ENCODE measurements at places on chromosomes 5 and 9. TPM values are rescaled to one million over a fixed set of nuclear protein-coding genes. Genes with fewer than 3 reads are reported as not detected.

DNA sequence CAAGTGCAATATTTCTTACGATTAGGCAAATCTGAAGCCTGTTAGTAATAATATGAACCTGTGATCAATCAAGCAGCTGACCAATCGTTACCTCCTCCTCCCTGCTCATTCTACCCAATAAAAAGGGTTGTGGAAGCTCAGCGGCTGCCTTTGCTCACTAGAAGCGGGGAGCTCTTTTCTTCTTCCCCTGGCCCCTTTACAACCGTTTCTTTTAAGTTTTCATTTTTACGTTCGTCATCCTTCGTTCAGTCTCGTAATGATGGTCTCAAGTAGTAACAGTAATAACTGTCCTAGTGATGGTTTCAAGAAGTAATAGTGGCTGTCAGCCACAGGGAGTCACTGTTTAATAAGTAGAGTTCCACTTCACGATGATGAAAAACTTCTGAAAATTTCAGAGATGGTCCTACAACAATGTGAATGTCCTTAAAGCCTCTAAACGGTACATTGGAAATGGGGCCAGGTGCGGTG is 6.2 kb downstream of the UGT3A2 start:
- no peak for DNase-seq

- DNase-seq, result no peak
Observed at GRCh38 chr5:169667896-169668674, 31.0 kb downstream of the DOCK2 start.

DNA sequence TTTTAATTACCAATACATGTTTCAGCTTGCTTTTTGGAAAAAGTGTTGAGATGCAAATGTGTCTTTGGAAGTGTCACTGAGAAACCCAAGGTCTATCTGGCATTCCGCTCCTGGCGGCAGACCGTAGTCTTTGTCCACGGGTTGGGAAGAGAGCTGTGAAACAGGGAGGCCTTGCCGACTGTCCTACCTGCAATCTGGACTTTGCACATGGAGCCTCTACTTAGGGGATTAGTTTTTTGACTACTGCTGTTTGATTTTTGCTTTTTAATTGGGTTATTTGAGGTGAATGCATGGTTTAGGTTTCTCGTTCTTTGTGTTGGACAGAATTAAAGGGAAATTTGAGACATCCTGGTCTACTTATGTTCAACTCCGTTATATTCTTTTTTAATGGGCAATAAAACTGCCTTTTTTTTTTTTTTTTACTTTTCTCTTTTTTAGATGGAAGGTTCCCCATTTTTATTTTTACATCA is 25.7 kb downstream of the TRIO start:
- no peak for DNase-seq

DNA sequence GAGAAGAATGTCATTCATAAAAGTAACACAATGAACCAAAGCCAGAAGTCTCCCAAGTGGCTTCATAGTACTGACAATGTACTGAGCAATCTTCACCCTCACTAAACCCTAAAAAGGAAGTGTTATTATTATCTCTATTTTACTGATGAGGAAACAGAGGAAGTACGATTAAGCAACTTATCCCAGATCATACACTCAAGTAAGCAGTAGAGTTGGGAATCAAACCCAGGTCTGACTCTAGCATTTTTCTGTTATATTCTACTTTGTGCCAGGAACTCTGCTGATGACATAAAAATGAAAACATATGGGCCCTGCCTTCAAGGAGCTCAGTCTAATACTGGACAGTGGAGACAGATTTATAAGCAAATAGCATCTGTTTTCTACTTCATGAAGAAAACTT is 109.2 kb downstream of the RAPGEF6 start:
- no peak for DNase-seq

DNA sequence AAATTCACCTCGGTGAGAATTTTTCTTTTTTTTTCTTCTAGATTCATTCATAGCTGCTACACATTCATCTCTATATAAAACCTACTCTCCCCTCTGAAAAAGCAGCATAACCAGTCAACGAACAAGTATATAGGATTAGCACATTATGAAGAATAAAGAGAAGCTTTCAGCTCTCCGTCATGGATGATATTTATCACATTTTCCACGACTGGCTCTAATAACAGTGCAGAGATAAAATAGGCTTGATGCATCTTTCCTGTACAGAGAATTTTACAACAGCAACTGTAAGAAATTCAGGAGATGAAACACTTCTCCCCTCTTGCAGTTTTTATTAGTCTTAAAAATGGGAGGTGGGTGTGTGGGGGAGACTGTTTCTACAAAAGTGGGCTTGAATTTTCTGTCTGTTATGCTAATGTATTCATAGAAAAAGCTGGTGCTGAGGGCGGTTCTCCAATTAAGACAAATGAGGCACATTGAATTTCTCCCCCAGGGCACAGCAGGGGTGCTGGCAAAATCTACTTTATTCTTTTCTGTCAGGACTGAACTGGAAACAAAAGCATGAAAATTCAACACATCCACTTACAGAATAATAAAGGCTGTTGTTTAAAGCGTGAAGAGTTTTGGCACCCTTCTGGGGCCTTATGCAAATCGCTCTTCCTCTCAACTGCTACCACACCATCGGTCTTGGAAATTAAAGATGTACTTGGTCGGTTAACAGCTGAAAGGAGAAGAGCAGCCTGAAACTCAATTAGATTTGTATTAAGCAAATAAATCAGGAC is 233.9 kb upstream of the ZNF608 start:
- no peak for DNase-seq

DNA sequence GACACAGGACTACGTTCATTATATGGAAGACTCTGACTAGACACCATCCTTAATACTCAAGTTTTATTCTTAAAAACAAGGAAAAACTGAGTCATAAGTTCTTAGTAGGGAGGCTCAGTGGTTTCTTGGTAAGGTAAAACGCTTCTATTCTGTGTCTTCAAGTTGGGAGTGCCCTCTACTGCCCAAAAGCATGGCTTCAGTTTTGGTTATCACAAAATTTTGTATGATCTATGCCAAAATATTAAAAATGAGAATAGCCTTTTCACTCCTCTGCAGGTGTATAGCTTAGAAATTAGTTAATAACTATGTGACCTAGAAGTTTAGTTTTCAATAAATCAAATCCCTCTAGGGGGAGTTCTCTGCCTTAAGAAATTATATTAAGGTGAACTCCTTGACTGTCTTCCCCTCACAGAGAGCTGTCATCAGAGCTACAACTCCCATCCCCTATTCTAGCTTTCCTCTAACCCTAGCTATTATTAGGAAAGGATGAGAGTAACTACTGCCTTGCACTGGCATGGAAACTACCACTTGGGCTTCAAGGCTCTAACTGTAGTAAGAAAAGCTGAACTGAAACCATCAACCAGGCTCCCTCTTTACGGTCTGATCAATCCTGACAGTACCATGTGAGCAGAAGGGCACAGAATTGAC is 189.7 kb downstream of the GNAQ start:
- DNase-seq, result no peak

DNA sequence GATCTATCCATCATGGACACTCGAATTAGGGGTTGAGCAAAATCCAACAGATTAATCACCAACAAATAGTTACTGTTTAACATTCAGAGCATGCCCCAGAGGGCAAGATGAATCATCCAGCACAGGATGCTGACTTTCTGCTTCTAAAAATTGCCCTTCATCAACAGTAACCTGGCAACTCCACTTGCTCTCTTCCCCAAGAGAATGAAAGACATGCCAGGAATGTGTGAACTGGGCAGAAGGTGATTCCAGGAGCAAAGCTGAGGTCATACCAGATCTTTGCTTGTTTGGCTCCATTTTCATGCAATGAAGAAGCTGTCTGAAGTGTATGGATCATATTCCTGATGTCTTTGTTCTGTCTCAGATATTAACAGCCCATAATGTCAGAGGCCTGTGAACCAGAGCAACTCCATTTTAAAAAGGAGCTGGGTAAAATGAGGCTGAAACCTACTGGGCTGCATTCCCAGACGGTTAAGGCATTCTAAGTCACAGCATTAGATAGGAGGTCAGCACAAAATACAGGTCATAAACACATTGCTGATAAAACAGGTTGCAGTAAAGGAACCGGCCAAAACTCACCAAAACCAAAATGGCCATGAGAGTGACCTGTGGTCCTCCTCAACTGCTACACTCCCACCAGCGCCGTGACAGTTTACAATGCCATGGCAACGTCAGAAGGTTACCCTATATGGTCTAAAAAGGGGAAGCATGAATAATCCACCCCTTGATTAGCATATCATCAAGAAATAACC is 2.5 kb upstream of the ZNF367 start:
- DNase-seq, result no peak

DNA sequence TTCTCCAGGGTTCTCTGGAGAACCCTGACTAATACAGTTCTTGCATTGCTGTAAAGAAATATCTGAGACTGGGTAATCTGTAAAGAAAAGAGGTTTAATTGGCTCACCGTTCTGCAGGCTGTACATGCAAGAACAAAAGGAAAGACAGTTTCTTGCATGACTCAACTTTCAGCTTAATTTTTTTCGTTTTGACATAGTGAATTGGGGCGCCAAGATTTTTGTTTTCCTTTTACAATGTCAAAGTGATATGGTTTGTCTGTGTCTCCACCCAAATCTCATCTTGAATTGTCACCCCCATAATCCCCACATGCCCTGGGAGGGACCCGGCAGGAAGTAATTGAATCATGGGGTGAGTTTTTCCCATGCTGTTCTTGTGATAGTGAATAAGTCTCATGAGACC is 11.8 kb upstream of the CRHBP start:
- DNase-seq, result no peak

DNA sequence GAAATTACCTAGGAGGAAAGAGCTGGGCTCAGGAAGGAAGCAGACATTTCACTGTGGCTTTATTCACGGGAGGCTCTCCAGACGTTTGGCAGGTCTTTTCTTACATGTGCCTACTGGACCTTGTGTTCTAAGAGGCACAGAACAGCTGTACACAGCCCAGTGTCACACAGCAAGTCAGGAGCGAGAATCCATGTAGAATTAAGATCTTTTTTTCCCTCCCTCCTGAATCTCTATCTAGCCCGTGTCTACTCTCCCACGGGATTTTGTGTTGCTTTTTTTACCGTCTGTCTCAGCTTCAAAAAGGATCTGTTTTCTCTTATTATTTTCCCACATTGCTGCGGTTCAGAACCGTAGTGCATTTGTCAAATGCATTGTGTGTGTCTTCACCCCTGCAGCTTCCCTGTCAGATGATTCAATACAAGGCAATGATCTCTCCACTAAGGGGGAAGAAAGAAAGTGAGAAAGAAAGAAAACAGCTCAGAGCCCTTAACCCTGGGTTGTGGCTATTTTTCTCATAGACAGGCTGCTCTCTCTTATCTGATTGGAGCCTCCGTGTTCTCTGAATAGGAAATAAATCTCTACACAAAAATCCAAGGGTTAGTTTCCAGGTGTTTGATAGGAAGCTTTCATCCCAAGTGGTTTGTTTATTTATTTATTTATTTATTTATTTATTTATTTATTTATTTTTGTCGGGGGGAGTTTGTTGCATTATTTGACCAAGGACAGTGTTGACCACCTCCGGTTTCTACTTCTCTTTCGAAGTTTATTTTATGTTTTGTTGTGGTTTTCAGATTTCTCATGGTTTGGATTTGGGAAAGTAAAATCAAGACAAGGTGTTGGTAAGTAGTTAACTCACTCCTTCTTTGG is 191.0 kb downstream of the NTRK2 start:
- no peak for DNase-seq

- DNase-seq, result no peak
Observed at GRCh38 chr5:174424219-174425053, 299.9 kb upstream of the MSX2 start.

DNA sequence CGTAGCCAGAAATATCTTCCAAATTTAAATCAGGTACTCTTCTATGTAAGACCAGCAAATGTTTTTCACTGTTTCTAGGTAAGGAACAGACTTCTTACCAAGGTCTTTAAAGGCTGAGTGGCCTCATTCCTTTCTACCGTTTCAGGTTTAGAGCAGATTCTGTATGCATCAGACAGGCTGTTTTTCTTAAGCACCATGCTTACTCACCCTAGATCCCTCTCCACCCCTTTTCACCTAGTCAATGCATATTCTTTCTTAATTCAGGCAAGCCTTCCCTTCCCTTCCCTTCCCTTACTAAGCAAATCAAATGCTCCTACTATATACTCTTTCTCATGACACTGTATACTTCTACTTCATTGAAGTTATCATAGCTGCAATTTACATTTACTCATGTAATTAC is 70.7 kb downstream of the RFX3 start:
- DNase-seq, result no peak

The FAXDC2 gene
- total RNA-seq, result not detected

The SHB gene
- total RNA-seq, result 0.14 TPM

The MARVELD2 gene
- total RNA-seq, result 0.14 TPM

The FOXD4L4 gene
- total RNA-seq, result not detected

The MAN1B1 gene
- 55.8 TPM for total RNA-seq

The SLC24A2 gene
- total RNA-seq, result not detected

The PDE6A gene
- total RNA-seq, result not detected

The ACER2 gene
- total RNA-seq, result 2.6 TPM

The AKNA gene
- total RNA-seq, result 469 TPM

The LCN15 gene
- not detected for total RNA-seq

The CDH9 gene
- total RNA-seq, result not detected

The PCDHA9 gene
- total RNA-seq, result not detected

The OR1Q1 gene
- not detected for total RNA-seq

Measured in natural killer cell treated with Interleukin-12 subunit alpha and Interleukin-12 subunit beta and Interleukin-15 and Interleukin-18, amount 100 ng/mL, for 72 hours (primary cell).